ENCODE measurements at places on chromosomes 6 and 20.

DNA sequence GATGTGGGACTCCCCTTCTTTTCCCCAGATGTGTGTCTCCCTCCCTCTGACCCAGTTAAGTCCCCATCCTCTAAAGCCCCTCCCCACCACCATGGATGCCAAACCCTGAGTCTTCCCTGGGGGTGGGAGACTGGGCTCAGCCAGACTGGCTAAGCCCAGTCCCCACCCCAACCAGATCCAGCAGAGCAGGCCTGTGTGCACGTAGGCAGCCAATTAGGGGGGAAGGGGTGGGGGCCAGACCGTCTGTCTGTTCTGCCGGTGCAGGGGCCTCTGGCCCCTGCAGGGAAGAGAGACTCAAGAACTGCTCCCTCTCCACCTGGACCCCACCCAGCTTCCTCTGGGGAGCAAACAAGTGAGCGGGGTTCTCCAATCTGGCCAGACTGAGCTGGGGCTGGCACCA lies 605 bp downstream of the COX4I2 start:
- DNase-seq, result no peak

DNA sequence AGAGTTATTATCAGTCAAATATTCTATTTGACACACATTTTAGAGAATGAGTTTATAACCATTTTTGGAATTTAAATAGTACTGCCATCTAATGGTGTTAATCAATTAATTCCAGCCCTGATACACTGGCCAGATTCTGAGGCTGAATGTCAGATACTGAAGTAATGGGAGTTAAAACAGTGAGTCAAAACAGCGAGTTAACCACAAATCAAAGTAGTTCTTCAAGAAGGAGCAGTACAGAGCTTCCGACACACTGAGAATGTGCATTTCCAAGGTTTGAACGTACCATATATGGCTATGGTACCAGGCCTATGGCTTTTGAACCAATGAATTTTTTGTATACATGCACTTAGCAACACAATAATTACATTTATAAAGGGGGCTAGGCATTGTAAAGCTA lies 11.3 kb upstream of the CEP43 start:
- DNase-seq, result no peak

- no peak for DNase-seq
Observed at GRCh38 chr6:162825597-162825996, 97.8 kb downstream of the PACRG start.

- DNase-seq, result no peak
Observed at GRCh38 chr20:49750611-49751396, 37.1 kb upstream of the B4GALT5 start.

- DNase-seq, result no peak
Observed at GRCh38 chr20:9514072-9514460, 324 bp upstream of the LAMP5 start.

GRCh38 chr6:129586815-129587214 lies 123.2 kb downstream of the ARHGAP18 start:
- DNase-seq, result no peak

- DNase-seq, result no peak
Observed at GRCh38 chr6:24882835-24883555, 52.8 kb downstream of the RIPOR2 start.

- no peak for DNase-seq
Observed at GRCh38 chr6:144555066-144555465, 269.9 kb downstream of the UTRN start.

GRCh38 chr6:36978421-36979346 lies 7.3 kb downstream of the MTCH1 start:
- no peak for DNase-seq

DNA sequence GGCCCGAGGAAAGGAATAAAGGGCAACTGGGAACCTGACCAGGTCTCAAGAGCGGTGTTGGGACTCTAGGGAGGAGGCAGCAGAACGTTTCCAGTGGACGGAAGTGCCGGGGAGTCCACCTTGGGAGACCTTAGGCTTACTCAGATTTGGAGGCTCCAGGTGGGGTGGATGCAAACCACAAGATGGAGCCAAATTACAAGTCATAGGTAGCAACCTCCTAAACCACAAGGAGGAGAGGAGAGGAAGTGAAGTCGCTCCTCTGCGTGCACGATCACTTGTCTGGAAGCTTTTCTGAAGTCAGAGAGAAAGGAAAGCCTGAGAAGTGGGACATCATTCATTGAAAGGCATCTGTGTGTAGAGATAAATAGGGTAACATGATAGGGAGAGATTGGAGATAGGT lies 9.3 kb downstream of the HLA-DOA start:
- DNase-seq, result no peak

GRCh38 chr20:51902933-51903332 lies 100.6 kb upstream of the SALL4 start:
- DNase-seq, result no peak

GRCh38 chr6:57434944-57435343 lies 117.5 kb downstream of the PRIM2 start:
- DNase-seq, result no peak

- no peak for DNase-seq
Observed at GRCh38 chr20:54525916-54526590, 50.7 kb downstream of the DOK5 start.
